ENCODE measurements at places on chromosomes 3 and 15. TPM values are rescaled to one million over a fixed set of nuclear protein-coding genes. Genes with fewer than 3 reads are reported as not detected.
A peak's percentile ranks its signal among the peaks of the same experiment; 100 is the strongest.

- DNase-seq, result no peak
Observed at GRCh38 chr3:129238945-129239705, 10.3 kb upstream of the COPG1 start.

GRCh38 chr15:81531109-81531592 is 157.1 kb upstream of the TMC3 start:
- DNase-seq, result peak; percentile 80

- DNase-seq, result no peak
Observed at GRCh38 chr15:31342781-31343626, 16.4 kb downstream of the KLF13 start.

PPP1R14D gene
- not detected for total RNA-seq

CACNA1D gene
- not detected for total RNA-seq

- DNase-seq, result no peak
Observed at GRCh38 chr3:168273917-168274316, 178.2 kb upstream of the GOLIM4 start.

ULK3 gene
- total RNA-seq, result 28.3 TPM

GRCh38 chr15:69045802-69046201 is 31.3 kb downstream of the NOX5 start:
- DNase-seq, result peak; percentile 45

SAMMSON gene
- total RNA-seq, result not detected

GRCh38 chr3:154125378-154126030 is 4.3 kb downstream of the ARHGEF26 start:
- DNase-seq, result no peak

Data from SJCRH30 (cell line).